ENCODE measurements at places on chromosomes 12 and 14.
A peak's percentile ranks its signal among the peaks of the same experiment; 100 is the strongest.

DNA sequence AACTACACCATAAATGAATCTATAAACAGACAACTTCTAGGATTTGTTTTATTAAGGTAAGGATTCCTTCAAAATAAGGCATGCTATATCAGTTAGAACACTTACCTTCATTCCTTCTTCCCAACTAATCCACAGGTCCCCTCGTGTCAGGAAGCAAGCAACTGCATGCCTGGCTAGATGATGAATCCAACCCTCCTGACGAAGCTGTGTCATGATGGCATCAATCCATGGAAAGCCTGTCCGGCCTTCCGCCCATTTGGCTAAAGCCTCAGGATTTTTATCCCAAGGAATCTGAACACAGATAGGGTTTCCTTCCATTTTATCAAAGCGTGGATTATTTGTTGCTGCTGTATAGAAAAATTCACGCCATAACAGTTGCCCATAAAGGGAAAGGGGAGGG lies 12.5 kb upstream of the MTERF2 start:
- no peak for DNase-seq

- no peak for DNase-seq
Measured at GRCh38 chr12:11630046-11630706, 19.3 kb upstream of the ETV6 start.

DNA sequence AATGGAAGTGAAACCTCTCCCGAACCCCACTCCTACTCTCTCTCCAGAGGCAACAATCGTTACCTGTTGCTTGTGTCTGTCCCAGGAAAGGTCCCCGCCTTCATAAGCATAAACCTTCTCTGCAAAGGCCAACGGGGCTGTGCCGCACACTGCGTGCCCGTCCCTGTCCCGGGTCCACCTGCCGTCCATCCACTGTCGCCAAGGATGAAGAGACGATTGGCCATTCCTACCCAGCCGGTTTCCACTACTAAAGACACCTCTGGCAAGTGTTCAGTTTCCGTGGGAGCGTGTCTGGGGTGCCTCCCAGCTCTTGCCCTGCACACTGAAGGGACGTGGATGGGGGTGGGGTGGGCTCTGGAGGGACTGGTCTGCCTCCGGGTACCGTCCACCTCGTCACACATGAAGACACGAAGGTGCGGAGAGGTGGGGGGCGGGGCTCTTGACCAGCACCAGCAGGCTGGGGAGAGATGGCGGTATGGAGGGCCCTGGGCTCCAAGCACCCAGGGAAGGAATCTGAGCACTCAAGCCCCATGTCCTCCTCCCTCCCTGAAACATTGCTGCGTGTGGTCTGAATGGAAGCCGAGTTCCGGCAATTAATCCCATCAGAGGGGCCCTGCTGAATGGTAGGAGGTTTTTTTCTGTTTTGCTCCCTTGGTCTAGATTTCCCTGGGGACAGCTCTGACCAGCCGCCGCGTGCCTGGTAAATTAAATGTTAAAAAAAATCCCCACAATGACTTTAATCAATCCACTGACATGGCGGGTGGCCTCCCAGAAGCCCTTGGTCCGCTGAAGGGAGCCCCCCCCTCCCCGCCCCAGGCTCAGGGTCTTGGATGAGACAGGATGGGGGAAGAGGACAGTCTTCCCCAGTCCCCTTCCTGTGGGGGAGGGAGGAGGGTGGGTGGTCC lies 4.1 kb upstream of the KIF26A start:
- no peak for DNase-seq

- no peak for DNase-seq
Measured at GRCh38 chr14:52987514-52987913, 36.7 kb upstream of the FERMT2 start.

- DNase-seq = no peak
Measured at GRCh38 chr14:78278464-78279250, 108.5 kb downstream of the NRXN3 start.

DNA sequence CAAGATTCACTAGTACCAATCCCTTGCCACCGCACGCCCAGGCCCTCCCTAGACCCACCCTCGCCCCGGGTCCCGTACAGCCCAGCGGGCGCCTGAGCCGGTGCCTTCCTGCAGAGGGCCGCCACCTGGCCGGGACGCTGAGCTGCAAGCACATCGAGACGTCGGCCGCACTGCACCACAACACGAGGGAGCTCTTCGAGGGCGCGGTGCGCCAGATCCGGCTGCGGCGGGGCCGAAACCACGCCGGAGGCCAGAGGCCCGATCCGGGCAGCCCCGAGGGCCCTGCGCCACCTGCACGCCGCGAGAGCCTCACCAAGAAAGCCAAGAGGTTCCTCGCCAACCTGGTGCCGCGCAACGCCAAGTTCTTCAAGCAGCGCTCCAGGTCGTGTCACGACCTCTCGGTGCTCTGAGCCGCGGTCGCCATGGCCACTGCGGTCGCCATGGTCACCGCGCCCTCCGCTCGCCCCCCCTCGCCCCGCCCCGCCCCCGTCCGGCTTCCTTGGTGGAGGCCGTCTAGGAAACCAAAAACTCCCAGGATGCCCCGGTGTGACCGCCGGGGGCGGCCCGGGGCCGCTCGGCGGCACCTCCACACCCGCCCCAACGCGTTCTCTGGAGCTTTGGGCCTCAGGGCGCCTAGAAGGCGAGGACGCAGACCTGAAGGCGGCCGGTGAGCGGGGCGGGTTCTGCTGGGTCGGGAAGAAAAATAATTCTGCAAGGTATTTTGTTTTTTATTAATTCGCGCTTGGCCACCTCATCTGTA lies 3.7 kb downstream of the REM2 start:
- DNase-seq = peak; percentile 65

GRCh38 chr12:105547786-105548185 lies 217.3 kb downstream of the C12orf75 start:
- DNase-seq = no peak

- no peak for DNase-seq
Measured at GRCh38 chr12:52645982-52646381, 6.0 kb downstream of the KRT2 start.

- DNase-seq = no peak
Measured at GRCh38 chr12:101875162-101875561, 2.2 kb upstream of the DRAM1 start.

DNA sequence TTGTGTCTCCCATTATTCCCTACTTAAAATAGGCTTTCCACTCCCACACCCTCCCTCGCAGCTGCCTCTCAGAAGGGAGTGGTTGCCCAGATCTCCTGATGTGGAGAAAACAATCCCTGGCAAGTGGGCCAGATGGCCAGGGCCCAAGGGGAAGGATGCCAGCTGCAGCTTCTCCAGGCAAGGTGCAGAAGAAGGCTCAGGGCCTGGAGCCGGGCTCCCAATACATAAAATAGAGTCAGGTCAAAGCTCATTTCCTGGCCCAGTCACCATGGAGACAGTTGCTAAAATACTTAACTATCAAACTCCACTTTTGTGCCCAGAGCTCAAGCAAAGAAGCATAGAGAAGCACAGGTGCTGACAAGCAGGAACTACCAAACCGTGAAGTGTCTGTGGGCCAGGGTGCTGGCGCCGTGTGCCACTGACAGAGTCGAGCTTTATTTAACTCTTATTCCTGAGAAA lies 45.7 kb upstream of the ITPR2 start:
- no peak for DNase-seq

DNA sequence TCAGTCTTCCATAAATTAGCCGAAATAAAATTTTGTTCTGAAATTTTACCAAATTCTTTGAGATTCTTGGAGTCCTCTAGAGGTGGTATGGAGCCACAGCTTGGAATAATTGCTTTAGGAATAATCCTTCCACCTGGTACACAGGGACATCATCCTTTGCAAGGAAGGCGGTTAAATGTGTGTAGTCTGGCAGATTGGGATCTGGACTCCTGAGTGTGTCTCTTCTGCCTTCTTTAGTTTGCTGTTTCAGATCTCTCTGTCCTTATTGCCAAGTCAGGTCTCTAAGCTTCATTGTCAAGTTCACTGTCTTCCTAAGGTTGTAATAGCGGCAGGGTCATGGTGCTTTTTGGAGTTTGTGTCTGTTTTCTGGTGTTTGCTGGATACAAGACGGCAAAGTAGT lies 393.9 kb upstream of the RGS6 start:
- no peak for DNase-seq

- no peak for DNase-seq
Measured at GRCh38 chr14:87869619-87870583, 123.1 kb downstream of the GALC start.

DNA sequence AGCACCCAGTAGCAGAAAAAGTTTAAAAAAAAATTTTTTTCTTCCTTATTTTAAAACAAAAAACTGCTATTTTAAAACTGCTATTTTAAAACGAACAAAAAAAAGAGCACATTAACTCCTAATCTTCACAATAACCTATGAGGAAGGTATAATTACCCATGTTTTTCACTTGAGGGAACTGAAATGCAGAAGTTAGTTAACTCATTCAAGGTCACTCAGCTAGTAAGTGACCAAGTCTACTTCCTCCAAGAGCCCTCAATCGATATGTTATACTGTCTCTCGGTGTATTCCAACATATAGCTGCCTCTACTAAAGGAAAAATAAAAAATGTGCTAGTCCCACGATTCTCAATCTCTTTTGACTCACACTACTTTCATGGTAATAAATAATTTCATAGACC lies 7.8 kb downstream of the RPAP3 start:
- DNase-seq = no peak

- no peak for DNase-seq
Measured at GRCh38 chr12:9649532-9649940, 20.0 kb upstream of the CLEC2D start.

DNA sequence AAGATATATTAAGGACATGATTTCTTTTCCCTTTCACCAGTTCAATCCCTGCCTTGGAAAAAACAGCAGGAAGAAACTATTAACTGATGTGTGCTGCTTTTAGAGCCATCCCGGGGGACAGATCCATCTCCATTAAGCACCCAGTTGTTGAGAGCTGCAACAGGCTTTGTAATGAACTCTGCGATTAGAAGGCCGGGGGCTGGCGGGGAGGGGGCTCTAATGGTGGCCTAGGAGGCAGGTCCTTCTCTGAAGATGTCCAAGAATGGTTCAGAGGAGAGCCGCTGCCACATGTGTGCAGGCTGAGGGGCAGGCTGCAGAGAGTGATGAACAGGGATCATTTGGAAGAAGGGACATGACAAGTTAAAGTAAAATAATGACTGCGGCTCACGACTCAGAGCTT lies 67.8 kb downstream of the GALNT8 start:
- no peak for DNase-seq

GRCh38 chr12:22048351-22049041 lies 2.5 kb downstream of the CMAS start:
- DNase-seq = no peak

- DNase-seq = no peak
Measured at GRCh38 chr14:106657460-106657859, 1131.1 kb downstream of the TMEM121 start.

GRCh38 chr14:28163233-28163632 lies 603.4 kb upstream of the FOXG1 start:
- DNase-seq = no peak

GRCh38 chr12:111239235-111239634 lies 129.7 kb downstream of the PHETA1 start:
- DNase-seq = no peak

DNA sequence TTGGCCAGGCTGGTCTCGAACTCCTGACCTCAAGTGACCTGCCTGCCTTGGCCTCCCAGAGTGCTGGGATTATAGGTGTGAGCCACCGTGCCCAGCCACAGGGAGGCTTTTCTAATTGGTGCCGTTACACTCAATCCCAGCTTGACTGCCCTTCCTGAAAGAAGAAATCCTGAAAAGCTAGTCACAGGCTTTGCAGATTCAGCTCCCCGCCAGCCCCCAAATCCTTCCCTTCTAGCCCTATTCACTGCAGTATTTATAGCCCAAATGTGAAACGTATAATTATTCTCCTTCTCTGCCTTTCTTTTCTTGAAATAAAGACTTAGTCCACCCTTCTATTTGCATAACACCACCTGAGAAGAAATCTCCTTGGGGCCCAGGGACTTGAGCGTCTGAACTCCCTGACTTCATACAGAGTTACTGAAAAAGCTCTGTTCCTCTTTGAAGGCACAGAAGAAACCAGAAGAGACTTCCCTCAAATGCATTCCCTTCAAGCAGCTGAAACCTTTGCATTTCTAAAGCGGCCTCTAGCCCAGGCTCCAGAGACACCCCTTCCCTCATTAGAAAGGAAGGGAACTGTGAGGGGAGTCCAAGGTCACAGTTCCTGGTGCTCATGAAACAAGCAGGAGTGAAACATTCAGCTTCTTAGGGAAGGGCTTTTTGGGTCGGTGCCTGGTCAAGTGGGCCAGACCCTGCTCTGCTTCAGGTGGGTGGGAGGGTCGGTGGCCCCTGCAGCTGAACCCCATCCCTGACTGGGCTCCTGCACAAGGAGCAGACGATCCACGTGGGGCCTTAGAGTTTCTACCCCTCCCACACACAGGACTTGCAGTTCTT lies 42.3 kb upstream of the BATF start:
- DNase-seq = no peak

DNA sequence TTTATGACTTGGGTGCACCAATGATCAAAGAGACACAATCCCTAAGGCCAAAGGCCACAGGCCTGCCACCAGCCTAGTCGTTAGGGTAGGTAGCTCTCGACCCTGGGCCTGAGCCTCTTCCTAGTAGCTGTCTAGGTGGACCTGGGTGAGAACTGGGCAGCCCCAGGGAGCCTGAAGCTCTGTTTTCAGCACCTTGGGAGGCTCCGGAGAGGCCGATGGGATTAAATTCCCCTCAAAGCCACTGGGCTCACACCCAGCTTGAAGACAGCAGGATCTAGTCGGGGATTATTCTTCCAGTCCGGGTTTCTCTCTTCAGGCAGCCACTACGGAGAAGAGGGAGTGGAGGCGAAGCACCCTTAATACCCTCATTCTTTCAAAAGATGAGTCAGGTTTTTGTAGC lies 79.8 kb downstream of the TMEM260 start:
- no peak for DNase-seq

DNA sequence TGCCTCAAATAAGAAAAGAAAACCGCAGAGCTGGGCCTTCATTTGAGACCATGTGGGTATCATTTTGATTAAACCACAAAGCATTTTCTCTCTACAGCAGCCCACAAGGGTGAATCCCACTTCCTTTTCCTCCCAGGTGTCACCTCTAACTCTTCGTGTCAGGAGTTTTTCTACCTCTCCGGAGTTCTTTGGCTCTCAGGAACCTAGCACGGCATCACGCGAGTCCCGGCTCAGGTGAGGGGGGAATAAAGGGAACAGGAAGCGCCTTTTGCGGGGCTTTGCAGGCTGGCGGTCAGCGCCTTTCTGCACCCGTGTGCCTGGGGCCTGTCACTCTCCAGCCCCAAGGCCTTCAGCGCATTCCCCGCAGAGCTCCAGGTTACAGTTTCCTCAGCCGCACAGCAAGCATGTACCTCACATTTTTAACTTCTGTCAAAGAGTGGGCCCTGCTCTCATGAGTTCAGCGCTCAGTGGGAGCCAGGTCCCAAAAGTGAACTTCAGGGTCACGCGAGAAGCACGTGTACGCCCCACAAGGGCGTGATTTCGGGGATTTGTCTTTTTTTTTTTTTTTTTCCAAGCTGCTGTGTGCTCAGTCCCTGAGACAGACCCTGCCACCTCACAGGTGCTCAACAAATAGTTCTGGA lies 740 bp upstream of the PRPF40B start:
- DNase-seq = peak; percentile 28

DNA sequence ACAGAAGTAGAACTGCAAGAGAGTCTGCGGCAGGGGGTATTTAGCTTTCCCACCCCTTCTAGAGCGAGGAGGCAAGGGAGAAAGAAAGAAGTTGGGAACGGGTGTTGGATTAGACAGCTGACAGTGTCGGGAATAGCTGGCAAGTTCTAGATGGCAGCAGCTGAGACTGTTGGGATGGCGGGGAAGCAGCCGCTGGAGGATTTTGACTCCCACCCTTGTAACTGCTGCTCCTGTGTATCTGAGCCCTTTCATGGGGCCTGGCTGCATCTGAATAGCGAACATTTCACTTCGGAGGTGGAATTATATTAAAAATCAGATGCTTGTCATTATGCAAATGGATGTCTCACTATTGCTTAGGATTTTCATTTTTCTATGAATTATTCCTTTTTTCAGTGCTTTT lies 104.6 kb downstream of the AACS start:
- DNase-seq = no peak

Measured in left renal cortex interstitium (tissue), 4 donors.